ENCODE measurements at places on chromosomes 3 and 15.

DNA sequence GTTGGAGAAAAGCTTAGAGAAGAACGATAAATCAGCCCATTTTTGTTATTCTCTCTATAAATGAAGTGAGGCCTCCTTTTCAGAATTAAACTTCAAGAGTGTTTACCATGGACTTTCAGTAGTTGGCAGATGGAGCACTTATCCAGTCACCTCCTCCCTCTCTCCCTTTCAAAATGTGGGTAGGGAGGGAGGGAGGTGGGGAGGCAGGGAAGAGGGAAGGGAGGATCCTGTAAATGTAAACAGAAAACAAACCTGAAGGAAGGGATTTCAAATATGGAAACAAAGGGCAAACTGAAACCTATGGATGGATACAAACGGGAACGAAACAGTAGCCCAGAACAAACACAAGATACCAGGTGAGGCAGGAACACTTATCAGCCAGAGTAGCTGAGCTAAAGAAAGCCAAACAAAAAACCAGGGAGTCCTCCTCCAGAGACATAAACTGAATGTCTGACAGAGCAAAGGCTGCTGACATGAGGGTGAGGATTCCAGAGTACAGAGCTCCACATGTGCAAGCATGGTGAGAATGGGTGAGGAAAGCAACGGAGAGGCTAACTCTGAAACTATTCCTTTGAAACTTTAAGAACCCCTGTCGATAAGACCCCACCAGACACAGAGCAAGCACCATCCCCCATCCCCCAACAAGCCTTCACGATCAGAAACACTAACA is 41.0 kb upstream of the GP5 start:
- no peak for DNase-seq

DNA sequence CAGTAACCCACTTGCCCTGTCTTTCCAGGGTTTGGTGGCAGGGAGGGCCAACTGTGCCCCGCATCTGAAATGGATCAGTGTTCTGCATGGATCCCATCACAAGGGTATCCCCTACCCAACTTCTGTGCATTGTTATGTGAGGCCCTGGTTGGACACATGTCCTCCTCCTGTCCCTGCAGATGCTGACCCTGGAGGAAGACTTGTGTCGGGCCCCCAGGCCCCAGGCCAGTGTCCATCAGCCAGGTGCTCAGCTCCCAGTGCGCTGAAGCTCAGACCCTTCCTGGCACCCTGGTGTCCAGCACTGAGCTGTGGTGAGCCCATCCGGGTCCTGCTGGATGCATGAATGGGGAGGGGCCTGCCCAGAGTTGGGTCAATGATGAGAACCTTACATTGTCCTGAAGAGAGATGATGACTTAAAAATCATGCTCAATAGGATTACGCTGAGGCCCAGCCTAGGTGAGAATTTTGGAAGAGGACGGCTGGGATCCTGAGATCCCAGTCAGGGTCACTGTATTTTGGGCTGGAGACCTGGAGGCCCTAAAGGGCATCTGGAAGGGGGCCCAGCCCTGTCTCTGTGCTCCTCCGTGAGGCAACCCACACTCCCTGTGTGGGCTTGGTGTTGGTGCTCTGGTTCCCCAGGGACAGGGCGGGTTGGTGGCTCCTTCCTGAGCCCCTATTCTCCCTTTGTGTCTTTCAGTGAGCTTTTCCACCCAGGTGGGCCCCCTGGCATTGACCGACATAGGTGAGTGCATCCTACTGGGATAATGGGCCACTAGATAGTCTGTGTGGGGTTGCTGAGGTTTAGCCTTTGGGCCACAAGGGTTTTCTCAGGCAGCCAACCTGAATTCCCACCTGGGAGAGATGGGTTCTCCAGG is 199.1 kb downstream of the UBE3A start:
- DNase-seq = no peak

DNA sequence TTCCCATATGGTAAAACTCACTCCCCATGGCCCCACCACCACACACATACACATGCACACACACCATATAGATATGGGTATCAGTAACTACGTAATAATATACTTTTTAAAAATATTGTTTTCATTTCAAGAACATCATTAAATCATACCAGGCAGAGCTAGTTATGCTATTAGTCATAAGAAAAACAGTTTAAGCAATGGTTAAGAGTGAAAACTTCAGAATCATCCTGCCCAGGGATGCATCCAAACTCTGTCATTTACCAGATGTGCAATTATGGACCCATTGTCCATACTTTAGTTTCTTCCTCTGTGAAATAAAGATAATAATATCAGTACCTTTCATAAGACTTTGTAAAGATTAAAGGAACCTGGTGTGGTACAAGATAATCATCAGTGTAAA is 608.3 kb downstream of the RBMS3 start:
- DNase-seq = no peak

- DNase-seq = no peak
Observed at GRCh38 chr3:11045536-11045935, 53.0 kb downstream of the SLC6A1 start.

GRCh38 chr3:117358717-117359314 is 649.2 kb downstream of the TUSC7 start:
- no peak for DNase-seq

GRCh38 chr3:168053115-168053514 is 42.6 kb downstream of the GOLIM4 start:
- DNase-seq = no peak

- no peak for DNase-seq
Observed at GRCh38 chr15:31598620-31599019, 272.0 kb downstream of the KLF13 start.

- DNase-seq = no peak
Observed at GRCh38 chr15:70559265-70560239, 203.8 kb downstream of the UACA start.

- DNase-seq = no peak
Observed at GRCh38 chr3:47491186-47491585, 15.4 kb upstream of the SCAP start.
